ENCODE measurements at places on chromosomes 6 and 20.
A peak's percentile ranks its signal among the peaks of the same experiment; 100 is the strongest.

DNA sequence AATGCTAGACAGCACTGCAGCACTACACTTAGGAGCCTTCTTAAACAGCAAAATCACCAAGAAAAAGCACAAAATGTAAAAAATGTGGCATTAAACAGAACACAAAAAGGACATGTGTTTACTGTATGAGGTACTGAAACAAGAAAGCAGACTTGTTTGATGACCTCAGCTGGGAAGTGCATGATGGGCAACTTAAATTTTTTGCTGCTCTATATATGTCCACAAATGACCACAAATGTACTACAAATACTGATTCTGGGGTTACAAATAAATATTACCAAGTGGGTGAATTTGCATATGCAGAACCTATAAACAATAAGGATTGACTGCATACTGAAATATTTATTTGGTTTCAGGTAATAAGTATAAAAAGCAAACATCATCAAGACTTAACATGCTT is 13.1 kb downstream of the RAB23 start:
- no peak for DNase-seq

GRCh38 chr20:13263451-13263850 is 42.4 kb downstream of the ISM1 start:
- DNase-seq: no peak

DNA sequence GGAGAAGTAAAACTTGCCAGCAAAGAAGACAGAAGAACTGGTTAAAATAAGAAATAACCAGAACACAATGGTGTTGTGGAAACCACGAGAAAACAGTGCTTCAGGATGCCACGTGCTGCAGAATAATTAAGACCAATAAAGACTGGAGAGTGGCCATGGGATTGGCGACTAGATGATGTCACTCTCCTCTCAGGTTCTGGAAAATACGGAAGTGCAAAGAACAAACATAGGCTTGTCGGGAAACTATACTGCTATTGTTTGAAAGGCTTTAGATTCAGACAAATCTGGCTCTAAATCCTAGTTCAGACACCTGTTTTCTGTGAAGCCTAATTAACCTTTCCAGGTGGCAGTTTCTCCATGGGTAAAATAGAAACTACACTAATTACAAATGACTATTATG is 138.4 kb upstream of the STXBP5 start:
- no peak for DNase-seq

GRCh38 chr6:79868098-79868722 is 79.1 kb downstream of the ELOVL4 start:
- DNase-seq: peak; percentile 3

DNA sequence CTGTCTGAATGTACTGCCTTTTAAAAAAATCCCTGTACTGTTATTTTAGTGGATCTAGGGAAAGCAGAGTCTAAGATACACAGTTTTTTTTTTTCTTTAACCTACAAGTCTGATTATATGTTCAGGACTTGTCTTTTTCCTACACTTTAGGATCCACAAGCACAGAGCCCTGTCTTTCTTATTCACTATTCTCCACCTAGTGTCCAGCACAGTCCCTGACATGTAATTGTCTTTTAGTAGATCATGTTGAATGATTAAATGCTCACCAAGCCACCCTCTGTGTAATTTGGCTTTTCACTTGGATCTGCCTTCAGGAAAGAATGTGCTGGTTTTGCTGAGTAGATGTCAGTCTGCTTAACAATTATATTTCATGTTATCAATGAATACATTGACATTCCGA is 35.8 kb upstream of the YWHAB start:
- no peak for DNase-seq

DNA sequence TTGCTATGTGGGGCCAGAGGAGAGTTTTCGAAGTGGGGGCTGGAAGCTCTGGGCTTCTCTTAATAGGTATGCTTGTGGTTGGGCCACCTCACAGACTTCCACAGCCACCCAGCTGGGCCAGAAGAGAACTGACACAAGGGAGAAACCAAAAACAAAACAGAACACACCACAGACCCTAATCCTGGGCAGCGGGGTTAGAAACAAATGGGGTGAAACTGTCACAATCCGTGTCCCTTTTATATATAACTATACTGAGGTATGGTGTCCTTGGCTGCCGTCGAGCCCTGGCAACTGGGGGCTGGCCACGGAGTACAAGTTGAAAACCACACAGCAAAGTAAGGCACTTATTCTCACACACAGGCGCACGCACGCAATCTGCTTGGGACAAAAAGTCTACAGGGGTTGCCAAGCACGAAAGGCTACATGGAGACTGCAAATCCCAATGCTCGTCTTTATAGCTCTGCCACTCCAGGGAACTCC is 78.3 kb downstream of the TRAM2 start:
- no peak for DNase-seq

Data from activated CD4-positive, alpha-beta T cell treated with anti-CD3 and anti-CD28 coated beads, Interleukin-2, amount 50 U/mL, for 4 hours (primary cell).